M059J (cell line): ENCODE measurements at places on chromosomes 1 and 21.

- peak; percentile 47 for DNase-seq
Observed at GRCh38 chr1:187928288-187928687, 1099.5 kb downstream of the PLA2G4A start.

- no peak for DNase-seq
Observed at GRCh38 chr1:9731561-9731960, 80.0 kb downstream of the PIK3CD start.

- DNase-seq = no peak
Observed at GRCh38 chr1:119144813-119145212, 4.4 kb upstream of the WARS2 start.

DNA sequence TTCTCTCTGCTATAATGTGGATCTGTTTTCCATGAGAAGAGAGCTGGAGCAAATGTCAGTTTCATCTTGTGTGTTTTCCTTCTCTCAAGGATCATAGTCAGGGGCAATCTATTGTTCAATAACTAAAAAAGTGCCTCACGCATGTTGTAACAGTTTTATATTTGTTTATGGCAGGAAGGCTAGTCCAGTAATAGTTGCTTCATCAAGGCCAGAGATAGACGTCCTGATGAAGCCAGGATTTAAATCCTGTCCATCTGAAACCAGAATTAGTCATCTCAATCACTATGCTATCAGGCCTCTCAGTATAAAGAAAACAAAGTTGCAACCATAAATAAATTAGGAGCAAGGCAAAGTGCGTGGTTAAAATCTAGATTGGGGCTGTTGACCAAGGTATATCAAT is 30.2 kb upstream of the DUSP10 start:
- DNase-seq = peak; percentile 43

DNA sequence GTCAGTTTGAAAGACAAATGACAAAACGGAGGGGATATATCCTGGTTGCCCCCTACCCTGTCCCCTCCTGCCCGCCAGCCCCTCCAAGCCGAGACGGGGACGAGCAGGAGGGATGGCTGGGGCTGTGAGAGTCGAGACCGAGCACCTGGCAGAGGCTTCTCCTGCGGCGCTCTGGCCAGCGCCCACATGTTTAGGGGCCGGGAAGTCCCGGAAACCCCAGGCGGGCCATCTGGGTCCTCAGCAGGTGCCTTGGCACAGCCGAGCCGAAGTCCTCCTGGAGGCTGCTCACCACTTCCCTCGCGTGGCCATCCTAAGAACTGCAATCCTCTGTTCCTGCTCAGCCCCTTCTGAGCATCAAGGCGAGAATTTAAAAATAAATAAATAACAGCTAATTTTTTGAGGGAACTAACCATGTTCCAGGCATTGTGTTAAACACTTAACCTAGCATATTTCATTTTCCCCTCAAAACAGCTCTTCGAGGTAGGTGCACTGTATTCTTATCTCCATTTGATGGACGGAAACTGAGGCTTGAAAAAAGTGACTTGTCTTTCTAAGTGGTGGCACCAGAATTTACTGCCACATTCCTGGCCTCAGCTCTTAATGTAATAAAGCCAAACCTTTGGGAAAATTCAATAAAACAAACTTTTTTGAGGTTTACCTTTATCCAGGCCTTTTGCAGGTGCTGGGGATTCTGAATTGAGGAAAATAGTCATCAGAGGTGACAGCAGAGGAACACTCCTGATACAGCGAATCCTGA is 3.5 kb upstream of the RIMS3 start:
- DNase-seq = peak; percentile 58

DNA sequence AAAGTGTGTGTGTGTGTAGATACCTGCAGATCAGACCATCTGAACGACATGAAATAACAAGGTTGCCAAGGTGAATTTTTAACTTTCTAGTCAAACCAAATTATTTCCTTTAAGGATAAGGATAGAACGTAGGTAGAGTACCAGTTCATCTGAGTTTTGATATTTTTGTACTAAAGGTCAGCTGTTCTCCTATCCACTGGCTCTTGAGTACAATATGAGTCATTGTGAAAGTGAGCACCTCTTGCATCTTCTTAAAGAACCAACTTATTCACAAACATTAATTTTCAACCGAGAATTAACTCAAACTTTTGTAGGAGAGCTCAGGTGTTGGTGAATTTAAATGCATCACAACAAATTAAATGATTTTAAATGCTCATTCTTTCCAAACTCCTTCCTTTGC is 71.5 kb downstream of the IFI44 start:
- DNase-seq = no peak

DNA sequence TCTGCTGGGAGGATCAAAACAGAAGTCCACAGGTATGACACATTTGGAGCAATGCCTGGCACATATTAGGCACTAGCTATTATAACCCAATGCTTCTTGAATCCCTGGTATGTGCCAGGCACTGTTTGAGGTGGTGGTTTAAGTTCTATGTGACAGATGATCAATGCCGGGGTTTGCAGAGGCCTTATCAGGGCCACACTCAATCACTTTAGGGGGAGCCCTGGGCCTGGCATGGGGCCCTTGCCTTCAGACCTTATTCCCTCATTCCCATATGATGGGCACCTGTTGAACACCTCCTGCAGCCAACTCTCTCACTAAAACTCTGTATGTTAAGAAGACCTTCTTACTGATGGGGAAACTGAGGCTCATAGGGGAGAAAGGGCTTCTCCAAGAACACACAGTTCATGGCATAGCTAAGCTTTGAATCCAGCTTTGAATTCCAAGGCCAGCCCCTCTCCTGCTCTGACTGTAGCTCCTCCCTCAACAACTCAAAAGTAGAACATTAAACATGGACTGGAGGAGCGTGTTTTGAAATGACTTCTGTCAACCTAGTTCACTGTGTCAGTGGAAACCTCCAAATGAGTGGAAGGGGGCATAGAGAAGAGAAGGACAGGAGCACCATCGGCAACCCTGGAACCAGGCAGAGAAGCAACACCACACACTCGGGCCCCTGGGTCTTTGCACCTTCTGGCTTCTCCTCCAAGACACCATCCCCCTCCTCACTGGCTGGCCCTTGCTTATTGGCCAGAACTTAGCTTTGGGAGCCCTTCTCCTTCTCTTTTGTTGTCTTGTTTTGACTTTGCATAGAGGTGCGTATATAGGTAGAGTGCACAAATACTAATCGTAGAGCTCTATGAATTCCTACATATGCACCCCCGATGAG is 6.6 kb upstream of the IFFO2 start:
- no peak for DNase-seq
